H4 (cell line): ENCODE measurements at places on chromosomes 1 and 21.
A peak's percentile ranks its signal among the peaks of the same experiment; 100 is the strongest.

GRCh38 chr1:156551066-156551643 lies 21.2 kb downstream of the IQGAP3 start:
- no peak for DNase-seq

DNA sequence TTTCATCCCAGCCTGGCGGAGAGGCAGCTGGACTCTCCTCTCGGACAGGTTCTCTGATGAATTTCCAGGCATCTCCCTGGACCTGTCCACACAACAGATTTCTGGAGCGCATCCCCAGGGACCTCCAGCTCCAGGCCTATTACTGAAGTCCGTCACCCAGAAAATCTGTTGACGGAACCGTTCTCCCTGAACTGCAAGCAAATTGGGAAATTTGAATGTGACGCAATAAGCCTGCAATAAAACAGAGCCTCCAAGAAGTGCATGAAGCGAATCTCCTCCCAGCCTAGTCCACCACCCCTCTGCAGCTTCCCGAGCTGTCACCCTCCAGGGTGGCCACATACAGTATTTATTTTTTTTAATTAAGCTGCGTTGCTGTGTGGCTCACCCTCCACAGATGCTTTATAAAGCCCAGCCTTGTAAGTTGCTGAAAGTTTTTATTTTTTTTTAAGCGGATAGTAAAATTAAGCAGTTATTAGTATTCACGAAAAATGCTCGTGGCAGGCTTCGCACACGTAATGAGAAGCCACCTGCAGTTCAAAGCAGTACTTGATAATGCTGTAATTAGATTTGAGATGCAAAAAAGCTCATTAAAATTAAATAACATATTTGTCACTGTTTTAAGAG lies 173.3 kb downstream of the CAMTA1 start:
- DNase-seq: no peak

DNA sequence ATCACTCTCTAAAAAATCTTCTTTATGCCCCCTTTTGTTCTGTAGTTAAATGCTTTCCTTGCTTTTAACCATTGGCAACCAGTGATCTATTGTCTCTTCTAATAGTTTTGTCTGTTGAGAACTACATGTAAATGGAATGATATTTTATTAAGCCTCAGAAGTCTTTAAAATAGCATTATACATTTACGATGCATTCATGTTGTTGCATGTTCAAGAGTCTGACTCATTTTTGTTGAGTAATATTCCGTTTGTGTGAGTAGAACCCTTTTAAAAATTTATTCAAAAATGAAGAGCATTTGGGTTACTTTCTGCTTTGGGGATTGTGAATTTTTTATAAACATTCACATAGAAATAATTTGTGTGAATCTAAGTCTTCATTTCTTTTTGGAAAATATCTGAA lies 1352.9 kb downstream of the NCAM2 start:
- DNase-seq: no peak

DNA sequence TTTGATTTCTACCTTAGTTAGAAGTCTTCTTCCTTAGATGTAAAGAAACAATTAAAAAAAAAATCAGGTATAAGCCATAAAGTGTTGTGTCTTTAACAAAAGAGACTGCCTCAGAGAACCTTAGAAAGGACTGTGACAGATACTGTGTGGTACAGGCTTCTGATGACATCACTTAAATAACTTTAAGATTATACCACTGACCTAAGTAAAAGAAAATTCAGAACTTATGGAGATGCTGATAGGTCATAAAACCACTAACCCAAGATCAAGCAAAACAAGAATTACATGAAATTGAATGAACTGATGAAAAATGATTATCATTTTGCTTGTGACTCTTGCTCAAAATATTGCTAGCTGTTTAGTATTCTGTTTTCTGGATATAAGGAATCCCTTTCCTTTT lies 220.8 kb downstream of the NRIP1 start:
- DNase-seq: no peak

DNA sequence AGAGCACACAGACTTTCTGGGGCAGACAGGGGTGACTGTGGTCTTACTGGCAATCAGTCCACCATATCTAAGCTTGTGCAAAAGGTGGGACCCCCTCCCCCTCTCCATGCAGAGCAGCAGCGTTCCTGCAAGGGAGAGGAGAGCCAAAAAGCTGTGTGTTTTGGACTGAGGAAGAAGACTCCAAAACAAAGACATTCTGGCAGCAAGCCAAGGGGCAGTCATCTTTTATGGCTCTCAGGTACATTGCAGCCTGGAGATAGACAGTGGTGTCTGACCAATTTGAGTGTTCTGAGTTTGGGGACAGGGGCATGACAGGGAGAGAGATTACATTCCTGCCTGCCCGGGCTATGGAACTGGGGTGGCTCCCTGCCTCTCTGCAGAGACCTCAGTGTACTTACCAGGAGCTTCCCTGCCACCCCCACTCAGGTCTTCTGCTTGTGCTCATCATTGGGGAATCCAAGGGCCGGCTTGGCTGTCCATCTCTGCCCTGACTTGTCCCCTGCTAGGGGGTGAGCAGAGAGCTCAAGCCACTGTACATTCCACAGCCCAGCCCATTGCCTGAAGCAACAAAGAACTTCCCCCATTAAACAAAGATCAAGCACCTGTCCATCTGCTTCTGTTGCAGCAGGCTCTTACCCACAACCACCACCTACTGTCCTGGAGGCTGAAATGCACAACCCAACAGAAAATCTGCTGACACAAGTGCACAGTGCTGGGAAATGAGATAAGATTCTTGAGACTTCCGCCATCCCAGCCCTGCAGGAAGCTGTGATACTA lies 131.1 kb downstream of the EVI5 start:
- DNase-seq: no peak

- peak; percentile 6 for DNase-seq
These were observed 15.4 kb upstream of the RNU1-4 start for GRCh38 chr1:16724718-16725438.

- no peak for DNase-seq
These were observed 25.6 kb downstream of the TOMM20 start for GRCh38 chr1:235102993-235103411.

DNA sequence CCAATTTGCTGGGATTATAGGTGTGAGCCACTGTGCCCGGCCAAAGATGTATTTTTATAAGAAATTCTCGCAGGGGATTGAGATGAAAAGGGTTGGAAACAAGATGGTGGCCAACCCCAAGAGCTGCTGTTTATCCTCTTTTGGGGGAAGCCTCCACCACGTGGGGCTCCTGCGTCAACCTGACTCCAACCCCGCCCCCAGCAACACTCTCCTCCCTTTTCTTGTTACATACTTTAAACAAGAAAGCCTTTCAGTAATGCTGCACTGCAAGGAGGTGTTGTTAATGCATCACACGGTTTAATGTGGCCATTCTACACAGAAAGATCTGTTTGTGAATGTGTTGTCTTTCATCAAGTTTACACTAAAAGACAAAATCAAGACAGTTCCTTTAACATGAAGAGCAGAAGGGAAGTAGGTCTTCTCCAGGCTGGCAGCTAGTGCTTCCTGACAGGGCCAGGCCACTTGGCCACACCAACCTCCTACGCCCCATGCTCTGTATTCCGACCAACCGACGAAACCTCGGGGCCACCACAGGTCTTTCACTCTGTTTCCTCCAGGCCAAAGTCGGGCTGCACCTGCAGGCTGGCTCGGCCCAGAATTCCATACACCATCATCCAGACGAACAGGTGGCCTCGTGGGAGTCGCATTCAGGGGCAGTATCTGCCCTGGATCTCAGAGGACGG lies 25.9 kb downstream of the C2CD2 start:
- no peak for DNase-seq

DNA sequence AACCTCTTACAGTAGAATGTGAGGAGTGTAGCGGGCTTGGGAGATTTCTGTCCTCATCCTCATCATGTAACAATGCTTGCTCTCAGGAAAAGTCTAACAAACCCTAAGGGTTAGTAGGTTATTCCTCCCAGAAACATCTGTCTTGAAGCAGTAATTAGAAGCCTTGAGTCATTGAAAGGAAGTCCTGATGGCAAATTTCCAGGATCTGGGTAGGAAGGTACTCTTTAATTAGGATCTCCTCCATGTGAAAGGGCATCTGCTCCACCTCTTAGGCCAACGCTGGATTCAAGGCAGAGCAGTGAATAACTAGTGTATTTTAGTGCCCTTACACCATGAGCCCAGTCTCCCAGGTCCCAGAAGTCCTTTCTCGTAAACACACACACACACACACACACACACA lies 106.6 kb upstream of the BARHL2 start:
- DNase-seq: no peak

DNA sequence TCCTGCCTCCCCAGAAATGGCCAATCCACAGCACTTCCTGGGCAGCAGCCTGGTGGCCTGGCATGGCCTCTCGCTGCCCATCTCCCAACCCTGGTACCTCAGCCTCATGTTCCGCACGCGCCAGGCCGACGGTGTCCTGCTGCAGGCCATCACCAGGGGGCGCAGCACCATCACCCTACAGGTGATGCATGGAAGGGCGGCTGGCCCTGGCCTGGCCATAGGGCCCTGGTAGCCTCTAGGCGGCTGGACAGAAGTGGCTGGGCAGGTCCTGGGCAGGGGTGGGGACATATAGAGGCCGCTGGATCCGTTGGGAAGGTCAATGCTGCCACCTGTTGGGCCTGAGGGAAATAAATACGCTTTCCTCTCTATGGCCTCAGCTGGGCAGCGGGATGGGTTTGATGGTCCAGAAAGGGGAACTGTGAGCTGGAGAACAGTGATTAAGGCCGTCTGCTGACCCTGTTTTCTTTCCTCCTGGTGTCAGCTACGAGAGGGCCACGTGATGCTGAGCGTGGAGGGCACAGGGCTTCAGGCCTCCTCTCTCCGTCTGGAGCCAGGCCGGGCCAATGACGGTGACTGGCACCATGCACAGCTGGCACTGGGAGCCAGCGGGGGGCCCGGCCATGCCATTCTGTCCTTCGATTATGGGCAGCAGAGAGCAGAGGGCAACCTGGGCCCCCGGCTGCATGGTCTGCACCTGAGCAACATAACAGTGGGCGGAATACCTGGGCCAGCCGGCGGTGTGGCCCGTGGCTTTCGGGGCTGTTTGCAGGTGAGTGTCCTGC lies 14.4 kb downstream of the CELSR2 start:
- peak; percentile 73 for DNase-seq

- DNase-seq: no peak
These were observed 364.1 kb downstream of the HHAT start for GRCh38 chr1:210692796-210693195.

DNA sequence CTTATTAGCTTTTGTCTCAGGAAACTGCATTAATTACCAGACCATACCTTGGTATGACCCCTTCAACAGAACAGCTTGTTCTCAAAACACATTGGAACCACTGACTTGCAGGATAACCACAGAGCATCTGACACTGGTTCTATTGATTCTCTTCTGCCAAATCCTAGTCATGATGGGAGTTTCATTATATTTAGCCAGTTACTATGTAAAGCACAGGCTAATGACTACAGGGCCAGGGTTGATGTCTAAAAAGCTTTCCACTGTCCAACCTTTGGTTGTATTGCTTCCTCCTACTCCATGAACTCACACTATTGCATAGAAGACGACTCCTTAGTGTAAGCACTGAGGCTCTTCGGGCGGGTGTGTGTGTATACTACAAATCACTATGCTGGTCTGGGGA lies 3.8 kb downstream of the STMN1 start:
- DNase-seq: no peak

DNA sequence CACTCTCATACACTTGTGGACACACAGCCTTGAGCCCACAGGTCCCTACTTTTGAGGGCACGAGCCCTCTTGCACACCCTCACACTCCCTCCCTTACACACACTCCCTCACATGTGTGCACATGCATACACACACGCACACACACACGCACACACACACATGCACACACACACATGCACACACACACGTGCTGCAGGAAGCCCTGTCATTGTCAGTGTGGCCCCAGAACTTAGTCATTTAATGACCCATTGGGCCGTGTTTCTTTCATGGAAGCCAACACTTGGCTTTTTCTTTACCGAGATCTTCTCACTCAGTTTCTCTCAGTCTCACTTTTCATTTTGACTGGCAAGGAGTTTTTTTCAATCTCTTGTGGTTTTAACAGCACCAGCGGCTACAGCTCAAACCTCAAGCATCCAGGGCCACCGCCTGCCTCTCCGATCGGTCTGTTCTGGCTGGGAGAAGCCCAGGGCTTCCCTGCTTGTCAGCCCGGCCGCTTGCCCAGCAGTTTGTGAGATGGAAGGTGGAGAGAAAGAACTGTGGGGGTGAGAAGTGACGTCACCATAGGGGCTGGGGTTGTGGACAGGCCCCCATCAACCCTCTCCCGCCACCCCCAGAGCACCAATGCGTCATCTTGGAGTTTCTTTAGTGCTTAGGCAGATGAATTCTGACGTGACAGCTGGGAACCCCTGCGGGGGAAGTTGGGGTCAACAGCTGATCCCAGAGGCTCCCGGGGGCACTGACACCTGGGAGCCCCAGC lies 15.8 kb upstream of the TNFRSF8 start:
- DNase-seq: no peak

- DNase-seq: no peak
These were observed 22.4 kb downstream of the VTCN1 start for GRCh38 chr1:117188170-117188815.

- DNase-seq: peak; percentile 25
These were observed 36.5 kb upstream of the ADAMTS1 start for GRCh38 chr21:26881504-26882228.

DNA sequence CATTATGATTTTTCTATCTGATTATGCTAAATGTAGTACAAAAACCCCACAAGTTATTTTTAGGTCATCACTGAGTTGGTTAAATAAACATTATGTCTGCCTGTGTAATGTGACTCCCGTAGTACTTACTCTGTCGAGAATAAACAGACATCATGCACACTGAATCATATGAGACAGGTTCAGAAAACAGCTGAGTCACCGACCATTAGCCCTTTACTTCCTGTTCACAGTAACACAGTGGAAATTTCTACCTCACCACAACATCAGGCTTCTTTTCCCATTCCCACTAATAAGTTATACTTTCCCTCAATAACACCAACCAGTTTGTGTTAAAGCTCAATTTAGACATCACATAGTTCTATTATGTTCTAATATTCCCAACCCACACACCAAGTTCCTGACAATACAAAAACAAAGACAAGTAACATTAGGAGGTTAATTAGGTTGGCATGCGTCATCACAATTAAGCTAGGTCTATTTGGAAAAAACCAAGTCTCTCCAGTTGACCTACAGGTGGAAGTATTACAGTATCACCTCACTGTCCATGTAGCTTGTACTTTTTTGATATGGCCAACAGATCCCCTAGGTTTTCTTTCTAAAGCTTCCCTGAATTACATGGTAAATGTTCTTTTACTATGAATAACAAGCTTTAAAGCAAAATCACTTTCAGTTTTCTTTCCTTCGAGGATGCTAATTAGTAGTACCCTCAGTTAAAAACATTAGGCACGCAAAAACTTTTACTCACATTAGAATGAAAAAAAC lies 154.2 kb downstream of the EIF4G3 start:
- DNase-seq: peak; percentile 99
